Thymus (tissue), 14 donors: ENCODE measurements at places on chromosomes 13 and 19.

- H3K4me1 ChIP-seq: no peaks in the 10 kb centered on the region
- no peak overlapping the region for H3K4me3 ChIP-seq
- no peak overlapping the region for H3K27ac ChIP-seq
- no peaks in the 10 kb centered on the region for H3K36me3 ChIP-seq
Measured at GRCh38 chr13:80499536-80500290, 158.8 kb upstream of the SPRY2 start.

GRCh38 chr13:21616880-21617279 is 12.9 kb upstream of the MICU2 start:
- peaks cover 2% of the 10 kb centered on the region for H3K27me3 ChIP-seq
- H3K4me1 ChIP-seq: no peaks in the 10 kb centered on the region
- H3K4me3 ChIP-seq: no peak overlapping the region
- H3K36me3 ChIP-seq: no peaks in the 10 kb centered on the region
- no peak overlapping the region for H3K27ac ChIP-seq

- H3K27ac ChIP-seq: no peak overlapping the region
- no peaks in the 10 kb centered on the region for H3K36me3 ChIP-seq
- H3K4me3 ChIP-seq: no peak overlapping the region
- peaks cover 19% of the 10 kb centered on the region for H3K27me3 ChIP-seq
- H3K4me1 ChIP-seq: peaks cover 2% of the 10 kb centered on the region
Measured at GRCh38 chr19:43643326-43643725, 3.7 kb upstream of the CADM4 start.

DNA sequence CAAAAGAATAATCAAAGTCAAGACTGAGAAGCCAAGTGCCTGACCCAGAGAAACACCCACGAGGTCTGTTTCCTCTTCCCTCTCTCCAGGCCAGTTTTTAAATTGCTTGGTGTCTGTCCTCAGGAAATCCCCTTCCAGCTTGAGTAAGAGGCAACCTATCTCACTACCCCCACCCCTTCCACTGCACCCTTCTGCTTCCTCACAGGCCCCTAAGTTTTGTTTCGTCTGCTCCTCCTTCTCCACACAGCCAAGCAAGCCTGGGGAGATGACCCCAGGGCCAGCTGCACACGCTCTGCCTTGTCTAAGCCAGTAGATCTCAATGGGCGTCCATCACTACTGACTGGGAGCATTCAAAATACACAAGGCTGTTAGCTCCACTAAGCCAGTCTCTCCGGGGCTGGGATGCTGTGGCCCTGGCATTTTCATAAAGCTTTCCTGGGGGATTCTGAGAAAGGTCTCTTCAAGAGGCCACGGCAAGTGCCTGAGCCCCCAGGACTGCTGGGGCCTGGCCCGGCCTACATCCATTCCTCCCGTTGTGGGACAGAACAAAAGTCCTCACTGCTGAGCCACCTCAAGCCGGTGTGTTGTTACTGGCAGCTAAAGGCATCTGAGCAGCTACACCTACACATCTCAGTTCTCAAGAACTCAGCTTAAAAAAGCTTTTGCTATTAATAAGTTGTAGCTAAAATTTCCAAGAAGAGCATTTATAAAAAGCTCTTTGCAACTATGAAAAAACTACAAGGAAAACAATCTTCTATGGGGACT is 14.9 kb upstream of the IL4I1 start:
- H3K4me1 ChIP-seq: peaks cover 11% of the 10 kb centered on the region
- no peak overlapping the region for H3K4me3 ChIP-seq
- H3K27me3 ChIP-seq: no peaks in the 10 kb centered on the region
